T-cell (primary cell): ENCODE measurements at places on chromosomes 3 and 15. TPM values are rescaled to one million over a fixed set of nuclear protein-coding genes. Genes with fewer than 3 reads are reported as not detected.

DNA sequence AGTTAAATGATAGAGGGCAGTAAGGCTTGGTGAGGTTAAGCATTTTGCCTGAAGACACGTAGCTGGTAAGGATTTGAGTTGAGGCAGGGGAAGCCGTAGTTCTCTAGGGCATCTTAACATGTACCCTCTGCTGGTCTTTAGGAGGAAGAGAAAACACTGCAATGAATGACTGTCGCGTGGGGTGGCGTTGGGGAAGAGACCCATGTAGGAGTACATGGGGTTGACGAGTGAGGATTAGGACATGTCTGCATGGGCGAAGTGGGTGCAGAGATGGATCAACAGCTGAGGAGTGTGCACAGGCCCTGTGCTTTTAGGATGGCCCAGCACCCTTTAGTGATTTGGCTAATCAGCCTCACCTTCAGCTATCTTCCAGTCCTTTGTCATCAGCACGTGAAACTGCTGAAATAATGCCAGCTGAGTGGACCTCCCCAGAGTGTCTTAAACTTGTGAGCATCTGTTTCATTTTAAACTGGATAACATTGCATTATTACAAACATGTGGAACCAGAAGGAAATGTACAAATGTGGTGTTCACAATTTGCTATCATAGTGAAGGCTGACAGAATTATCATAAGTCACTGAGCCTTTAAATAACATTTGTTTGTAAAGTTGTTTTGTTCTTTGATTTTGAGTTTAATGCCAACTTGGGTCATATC is 15.3 kb downstream of the P2RY14 start:
- no peak for DNase-seq

- DNase-seq, result no peak
These were observed 316.7 kb downstream of the TLE3 start for GRCh38 chr15:69780981-69781380.

- no peak for DNase-seq
These were observed 95.6 kb downstream of the RAD18 start for GRCh38 chr3:8867646-8868045.

Gene RYR3
- 0.03 TPM for total RNA-seq

Gene GOLGA8Q
- total RNA-seq, result 2.1 TPM

Gene MYZAP
- 0.58 TPM for total RNA-seq

GRCh38 chr3:15630646-15631350 is 29.3 kb downstream of the BTD start:
- DNase-seq, result no peak

Gene SLC22A13
- 0.68 TPM for total RNA-seq

DNA sequence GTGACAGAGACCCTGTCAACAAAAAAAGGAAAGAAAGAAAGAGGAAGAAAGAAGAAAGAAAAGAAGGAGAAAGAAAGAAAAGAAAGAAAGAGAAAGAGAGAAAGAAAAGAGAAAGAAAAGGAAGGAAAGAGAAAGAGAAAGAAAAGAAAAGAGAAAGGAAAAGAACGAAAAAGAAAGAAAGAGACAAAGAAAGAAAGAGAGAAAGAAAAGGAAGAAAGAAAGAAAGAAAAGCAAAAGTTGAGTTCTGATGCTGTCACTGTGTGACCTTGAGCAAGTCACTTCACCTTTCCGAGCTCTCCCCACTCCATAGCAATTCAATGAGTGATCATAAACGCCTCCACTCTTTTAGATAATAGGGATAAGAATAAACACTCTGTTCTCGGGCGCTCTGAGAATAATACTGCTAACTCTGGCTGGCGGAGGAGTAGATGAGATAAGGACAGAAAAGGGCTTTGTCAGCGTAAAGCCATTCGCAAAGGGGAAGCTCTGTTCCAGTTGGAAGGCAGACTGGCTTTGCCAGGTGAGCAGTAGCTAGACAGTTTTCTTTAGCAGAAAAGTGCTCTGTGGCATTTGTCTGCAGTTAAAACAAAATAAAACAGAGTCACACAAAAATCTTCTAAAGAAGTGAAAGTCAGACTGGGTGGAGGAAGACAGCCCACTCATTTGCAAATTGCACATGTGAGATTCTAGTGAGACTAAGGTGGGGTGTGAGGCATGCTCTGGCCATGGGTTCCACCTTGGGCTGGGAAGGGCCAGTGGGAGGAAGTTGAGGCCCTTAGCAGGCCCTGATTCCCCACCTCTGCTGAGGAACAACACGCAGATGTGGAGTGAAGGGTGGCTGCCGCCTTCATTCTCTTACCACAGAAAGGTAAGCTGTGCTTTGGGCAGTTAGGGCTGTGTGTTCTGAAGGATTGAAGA is 9.6 kb upstream of the FLNB start:
- no peak for DNase-seq

DNA sequence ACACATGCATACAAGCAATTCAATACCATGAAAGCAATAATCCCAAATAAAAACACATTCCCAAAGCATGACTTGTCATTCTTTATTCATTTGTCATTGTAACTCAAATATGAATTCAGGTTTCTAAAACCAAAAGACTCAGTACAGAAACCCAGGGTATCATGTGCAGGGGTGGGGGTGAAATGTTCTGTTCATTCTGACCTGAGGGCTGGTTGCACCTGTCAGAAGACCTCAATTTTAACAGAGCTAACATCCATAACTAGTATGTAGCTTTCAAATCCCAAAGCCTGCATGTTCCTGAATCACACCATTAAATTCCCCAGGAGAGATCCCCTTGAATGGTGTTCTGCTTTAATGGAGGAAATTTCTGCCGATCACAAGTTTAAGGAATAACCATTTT is 738.7 kb downstream of the MCTP2 start:
- DNase-seq, result no peak

Gene CLSTN2
- total RNA-seq, result under 0.01 TPM

DNA sequence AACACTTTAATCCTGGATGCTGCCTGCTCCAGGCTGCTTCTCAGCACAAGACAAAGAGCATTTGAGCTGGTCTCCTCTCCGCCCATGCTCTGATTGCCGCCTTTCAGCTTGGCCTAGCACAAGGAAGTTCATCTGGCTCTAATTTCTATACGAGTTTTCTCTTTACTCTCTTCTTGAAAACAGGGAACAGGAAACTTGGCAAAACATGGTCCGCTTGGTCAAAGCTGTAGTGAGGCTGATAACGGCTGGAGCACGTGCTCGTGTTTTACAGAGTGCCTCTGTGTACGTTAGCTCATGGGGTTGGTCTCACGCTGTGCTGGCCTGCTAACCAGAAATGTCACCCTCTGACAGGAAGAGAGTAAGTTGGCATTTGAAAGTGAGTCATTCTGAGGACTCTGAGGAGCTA is 19.2 kb downstream of the RARRES1 start:
- DNase-seq, result no peak

- DNase-seq, result no peak
These were observed 9.1 kb upstream of the AVEN start for GRCh38 chr15:34047893-34048775.

DNA sequence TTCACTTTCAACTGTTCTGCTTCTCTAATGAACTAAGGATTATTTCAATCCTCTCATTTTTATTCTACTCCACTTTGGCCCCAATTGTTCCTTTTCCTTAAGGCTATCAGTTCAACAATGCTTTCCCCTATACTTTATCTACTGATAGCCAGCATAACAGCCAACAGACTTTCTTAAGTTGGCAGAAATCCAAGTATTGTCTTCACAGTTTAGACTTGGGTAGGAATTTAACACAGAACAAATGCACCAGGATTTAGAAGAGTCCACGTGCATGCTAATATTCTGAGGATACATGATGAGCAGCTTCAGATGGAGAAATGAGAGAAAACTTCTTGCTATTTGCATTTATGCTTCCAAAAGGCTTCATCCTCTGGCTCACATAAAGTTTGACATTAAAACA is 54.8 kb downstream of the FBN1 start:
- no peak for DNase-seq

- no peak for DNase-seq
These were observed 1013.6 kb downstream of the ROBO1 start for GRCh38 chr3:78754066-78754743.

DNA sequence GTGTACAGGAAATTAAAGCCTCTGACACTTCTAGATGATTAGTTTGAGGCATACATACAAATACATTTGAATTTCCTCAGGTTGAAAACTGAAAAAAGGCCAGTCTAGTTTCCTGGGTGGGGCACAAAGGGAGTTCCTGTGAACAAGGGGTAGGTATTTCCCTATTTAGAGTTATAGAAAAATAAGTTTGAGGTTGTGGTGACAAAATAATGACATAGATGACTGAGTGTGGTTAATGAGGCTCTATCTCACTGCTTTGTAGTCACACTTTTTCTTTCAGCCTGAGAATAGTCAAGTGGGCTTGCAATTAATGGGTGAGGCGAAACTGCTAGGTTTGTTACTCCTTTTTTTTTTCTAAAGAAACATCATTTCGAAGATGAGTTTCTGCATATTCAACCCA is 4.3 kb downstream of the SLCO3A1 start:
- DNase-seq, result peak; percentile 54

Gene DPPA2
- not detected for total RNA-seq

Gene VILL
- total RNA-seq, result 26.6 TPM

Gene GP5
- 8.4 TPM for total RNA-seq

DNA sequence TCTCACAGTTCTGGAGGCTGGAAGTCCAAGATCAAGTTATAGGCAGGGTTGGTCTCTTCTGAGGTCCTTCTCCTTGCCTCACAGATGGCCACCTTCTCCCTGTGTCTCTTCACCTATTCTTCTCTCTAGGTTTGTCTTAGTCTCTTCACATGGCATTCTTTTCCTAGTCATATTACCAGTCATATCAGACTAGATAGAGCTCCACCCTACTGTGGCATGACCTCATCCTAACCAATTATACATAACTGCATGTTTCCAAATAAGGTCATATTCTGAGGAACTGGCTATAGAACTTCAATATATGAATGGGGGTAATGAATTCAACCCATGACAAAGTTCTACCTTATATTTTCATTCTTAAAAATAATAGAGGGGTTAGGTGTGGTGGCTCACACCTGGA is 196.4 kb upstream of the UBE3A start:
- DNase-seq, result no peak

Gene ROBO2
- total RNA-seq, result not detected

DNA sequence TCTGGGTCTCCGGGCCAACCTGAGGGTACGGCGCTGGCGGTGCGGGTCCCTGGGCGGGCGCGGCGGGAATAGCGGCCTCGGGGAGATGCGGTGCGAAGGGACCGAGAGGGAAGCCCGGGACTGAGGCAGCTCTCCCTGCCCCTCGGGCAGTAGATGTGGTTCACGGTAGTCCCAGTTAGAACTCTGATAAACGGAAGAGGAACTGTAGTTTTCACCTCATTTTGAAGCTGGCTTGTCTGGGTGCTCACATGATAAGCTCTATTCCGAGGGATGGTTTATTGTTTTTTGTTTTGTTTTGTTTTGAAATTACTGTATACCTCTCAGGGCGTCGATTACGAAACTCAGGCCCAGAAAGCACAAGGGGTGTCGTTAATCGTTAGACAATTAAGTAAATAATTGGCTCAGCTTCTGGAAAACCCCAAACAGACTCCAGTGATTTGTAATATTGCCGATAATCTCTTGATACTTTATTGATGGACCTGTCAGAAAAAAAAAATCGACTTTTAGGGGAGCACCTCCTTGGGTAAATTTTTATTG is 413 bp downstream of the NUSAP1 start:
- no peak for DNase-seq

DNA sequence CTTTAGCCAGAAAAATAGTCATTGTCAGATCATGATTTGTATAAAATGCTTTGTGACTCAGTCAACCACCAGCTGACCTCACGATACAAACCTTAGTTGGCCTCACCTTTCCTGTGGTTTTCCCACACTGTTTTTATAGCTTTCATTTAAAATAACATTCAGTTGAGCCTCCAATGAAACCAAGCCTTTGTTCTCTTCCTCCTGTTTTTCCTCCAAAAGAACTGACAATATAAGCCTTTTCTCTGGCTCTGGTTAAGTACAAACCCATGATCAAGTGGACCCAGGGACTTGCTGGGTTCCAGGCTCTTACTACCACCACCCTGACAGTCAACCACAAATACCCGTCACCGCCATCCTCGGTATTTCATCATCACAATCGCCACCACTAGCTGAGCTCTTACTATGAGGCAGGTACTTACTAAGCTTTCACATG is 81.7 kb downstream of the TAMM41 start:
- no peak for DNase-seq

GRCh38 chr3:147411238-147411814 is 2.2 kb downstream of the ZIC1 start:
- no peak for DNase-seq

DNA sequence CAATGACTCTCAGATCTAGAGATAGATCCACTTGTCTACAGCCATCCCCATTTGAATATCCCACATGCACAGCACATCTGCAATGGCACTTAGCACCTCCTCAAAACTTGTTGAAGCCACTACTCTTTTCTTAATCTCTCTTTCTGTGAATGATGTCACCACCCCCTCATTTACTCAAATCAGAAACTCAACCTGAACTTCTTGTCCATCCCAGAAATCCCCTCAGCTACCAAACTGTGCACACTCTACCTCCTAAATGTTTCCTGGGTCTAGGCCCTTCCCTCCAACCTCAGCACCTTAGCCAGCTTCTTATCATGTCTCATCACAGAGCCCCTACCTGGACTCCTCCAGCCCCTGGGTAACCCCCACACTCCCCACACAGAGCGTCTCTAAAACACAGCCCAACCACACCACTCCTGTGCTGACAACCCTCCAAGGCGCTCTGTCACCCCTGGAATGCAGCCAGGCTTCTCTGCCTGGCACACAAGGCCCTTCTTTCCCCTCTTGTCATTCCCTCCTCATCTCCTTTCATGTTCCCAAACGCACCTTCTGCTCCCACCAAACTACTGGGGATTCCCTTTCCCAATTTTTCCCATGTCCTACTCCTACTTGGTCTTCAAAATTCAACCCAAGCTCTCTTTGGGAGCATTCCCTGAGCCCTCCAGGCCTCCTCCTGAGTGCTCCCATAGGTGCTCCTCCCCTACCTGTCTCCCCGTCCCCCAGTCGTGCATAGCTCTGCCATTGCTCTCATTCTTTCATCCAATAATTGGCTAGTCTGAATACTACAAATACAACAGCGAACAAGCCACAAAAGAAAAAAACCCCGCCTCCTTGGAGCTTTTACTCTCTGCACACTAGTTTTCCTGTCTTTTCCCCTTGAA is 39.8 kb upstream of the ZBTB38 start:
- no peak for DNase-seq

Gene CD80
- total RNA-seq, result 2.5 TPM

DNA sequence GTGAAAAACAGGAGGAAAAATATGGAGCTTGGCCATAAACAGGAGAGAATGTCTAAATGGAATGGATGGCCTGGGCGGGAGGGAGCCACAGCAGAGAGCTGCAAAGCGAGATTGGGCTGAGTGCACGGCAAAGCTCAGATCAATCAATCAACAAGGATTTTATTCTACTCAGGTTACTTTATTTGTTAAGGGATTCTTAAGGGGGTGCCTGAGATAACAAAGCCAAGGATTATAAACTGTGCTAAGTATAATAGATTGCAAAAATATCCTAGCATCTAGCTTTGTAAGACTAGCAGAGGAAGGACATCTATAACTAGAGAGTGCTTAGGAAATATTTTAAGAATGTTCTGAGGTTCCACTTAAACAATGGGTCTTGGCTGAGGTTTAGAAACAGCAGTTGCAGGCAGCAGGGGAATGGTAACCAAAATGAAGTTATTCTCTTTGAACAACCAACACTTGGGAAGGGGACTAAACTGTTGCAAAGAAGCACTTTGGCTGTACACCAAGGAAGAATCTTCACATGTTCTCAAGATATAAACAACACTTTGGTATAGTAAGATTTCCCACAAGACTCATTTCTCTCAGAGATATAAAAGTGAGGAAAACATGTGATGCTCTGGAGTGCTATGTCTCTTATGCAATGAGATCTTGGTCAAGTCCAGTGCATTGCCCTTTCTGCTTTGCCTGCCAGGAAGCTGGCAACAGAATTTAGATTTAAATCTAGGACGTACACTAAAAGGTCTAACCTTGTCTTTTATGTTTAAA is 35.5 kb downstream of the TMEM212 start:
- no peak for DNase-seq
